ENCODE measurements at places on chromosomes 4 and X. TPM values are rescaled to one million over a fixed set of nuclear protein-coding genes. Genes with fewer than 3 reads are reported as not detected.
A peak's percentile ranks its signal among the peaks of the same experiment; 100 is the strongest.

MAGEB2 gene
- not detected for total RNA-seq

NKX3-2 gene
- total RNA-seq, result under 0.01 TPM

TLR3 gene
- 0.97 TPM for total RNA-seq

SMIM10 gene
- total RNA-seq, result 6.8 TPM

GRCh38 chr4:140427106-140427918, at the start of gene CLGN:
Gene CLGN, minus strand, starts transcription at chr4:140427648. Its CDS starts 14,570 bp downstream, at chr4:140413078.
- peak; percentile 61 for DNase-seq

DNA sequence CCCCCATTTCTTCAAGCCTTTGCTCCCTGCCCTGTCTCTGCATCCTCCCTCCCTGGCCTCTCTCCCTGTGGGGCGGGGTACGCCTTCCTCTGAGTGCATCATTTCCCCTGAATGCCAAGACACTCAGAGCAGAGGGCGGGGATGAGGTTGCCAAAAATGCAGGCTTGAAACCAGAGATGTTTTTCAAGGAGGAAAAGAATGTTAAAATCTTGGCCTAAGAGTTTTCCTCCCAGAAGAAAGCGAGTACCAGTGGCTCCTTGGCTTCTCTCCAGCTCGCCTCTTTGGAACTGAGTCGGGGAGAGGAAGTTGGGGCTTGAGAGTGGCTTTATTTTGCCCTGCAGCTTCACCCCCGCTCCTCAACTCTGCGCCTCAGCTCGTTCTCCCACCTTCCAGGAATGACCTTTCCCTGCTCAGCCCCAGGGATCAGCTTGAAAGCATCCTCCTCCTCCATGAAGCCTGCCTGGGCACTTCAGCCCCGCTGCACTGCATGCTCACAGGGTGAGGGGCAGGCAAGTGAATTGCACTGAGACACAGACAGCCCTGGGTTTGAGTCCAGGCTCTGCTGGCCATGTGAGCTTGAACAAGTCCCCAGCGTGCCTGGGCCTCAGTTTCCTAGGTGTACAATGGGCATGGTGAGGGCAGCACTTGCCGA, 57.5 kb upstream of the SORCS2 start:
- peak; percentile 37 for DNase-seq

IBSP gene
- total RNA-seq, result not detected

DNA sequence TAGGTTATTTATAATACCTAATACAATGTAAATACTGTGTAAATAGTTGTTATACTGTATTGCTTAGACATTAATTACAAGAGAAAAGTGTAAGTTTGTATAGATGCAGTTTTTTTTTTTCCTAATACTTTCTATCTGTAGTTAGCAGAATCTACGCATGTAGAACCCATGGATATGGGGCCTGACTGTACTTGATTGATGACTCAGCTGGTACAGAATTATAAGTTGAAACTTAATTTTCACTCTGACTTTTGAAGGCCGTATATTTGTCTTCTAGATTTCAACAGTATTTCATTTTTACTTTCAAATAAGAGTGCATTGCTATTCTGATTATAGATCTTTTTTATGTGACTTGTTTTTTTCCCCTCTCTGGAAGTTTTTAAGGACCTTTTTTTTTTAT, 30.8 kb upstream of the NDUFC1 start:
- no peak for DNase-seq

NEXMIF gene
- not detected for total RNA-seq

- DNase-seq, result no peak
Measured at GRCh38 chr4:13982010-13982409, 354.5 kb upstream of the BOD1L1 start.

LUZP4 gene
- total RNA-seq, result not detected

CENPVL1 gene
- not detected for total RNA-seq

DNA sequence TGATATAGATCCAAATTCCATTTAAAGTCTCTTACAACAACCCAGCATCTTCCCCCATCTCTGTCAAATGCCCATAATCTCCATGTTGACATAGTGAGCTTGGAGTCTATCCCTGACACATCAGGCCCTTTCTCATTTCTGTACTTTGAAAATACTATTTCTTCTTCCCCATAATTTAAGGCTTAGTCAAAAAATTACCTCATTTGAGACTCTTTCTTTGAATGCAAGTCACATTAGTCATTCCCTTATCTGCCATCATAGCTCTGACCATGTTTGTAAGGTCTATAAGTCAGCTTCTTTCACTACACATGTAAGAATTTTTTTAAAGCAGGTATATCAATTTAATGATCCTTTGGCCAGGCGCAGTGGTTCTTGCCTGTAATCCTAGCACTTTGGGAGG, 99.9 kb downstream of the DDX60 start:
- peak; percentile 50 for DNase-seq

AREG gene
- total RNA-seq, result not detected

GRCh38 chrX:37545066-37545465, 26.4 kb upstream of the LANCL3 start:
- no peak for DNase-seq

- DNase-seq, result no peak
Measured at GRCh38 chrX:138986235-138986634, 274.7 kb upstream of the FGF13 start.

DNA sequence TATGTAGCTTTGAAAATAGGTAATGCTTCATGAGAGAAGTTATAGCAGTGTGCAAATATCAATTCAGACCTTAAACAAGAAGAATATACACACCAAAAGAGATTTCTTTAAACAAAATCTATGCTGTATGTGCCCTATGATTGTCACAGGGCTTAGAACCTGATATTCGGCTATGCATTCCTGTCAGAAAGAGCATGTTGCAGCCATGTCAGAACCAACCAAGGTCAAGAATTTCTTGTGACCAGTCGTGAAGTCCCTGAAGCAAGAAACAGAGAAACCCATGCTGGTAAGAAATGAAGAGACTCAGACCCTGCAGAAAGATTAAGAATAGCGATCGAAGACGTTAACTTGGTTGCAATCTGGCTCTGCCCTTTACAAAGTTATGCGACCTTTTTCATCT, 210.3 kb upstream of the SPIN4 start:
- DNase-seq, result no peak

DNA sequence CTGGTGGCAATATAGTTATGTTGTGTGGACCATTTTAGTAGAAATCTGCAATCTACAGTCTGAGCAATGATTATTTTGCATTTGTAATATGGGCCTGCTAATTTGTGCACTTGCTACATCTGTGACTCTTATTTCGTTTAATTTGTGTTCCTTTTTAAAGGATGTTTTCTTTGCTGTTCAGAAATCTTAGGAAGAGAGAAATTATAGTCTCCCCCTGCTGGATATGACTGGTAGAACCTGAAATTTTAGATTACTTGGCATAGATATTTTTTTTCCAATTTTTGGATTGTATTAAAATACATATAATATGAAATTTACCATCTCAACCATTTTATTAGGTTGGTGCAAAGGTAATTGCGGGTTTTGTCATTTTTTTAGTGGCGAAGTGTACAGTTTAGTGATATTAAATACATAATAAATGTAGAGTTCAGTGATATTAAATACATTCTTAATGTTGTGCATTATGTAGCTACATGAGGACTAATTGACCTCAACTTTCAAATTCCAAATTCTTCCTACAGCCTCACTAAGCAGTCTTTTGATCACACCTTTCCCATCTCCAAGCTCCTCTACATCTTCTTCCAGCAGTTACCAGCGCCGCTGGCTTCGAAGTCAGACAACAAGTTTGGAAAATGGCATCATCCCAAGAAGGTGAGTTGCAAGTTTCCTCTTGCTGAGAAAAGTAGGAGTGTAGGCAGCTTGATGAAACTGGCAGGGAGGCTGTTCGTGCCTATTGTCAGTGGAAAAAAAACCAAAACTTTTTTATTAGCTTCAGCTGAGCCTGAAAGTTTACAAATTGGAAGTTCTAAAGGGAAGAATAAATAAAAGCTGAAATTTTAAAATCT, 82.2 kb downstream of the FNIP2 start:
- peak; percentile 57 for DNase-seq

DNA sequence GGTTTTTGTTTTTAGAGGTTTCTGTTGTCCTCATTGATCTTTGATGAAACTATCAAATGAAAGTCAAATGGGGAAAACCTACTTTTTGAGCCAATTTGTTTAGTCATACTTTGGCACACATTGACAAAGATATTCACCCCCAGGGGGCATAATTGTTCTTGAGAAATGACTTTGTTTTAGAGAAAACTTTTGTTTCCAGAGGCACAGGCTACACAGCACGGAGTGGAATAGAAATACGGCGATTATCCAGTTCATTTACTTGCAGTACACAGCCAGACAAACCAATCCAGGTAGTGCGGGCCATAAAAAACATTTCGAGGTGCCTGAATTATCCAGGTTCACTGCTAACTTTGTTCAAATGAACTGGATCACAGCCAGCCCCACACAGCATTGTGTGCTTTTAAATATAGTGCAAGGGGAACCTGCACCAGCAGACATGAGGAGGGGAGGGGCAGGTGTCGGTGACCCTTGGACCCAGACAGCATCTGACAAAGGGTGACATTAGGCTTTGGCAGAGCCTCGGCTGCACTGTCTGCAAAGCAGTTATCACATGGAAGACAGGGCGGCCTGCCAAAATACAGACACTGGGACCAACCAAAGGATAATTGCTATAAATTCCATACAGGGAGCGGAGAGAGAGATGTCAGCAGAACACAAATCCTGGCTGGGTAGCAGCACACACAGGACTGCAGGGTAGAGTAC, 179.6 kb upstream of the NOCT start:
- peak; percentile 18 for DNase-seq

SEC24B gene
- 19.9 TPM for total RNA-seq

- DNase-seq, result no peak
Measured at GRCh38 chrX:45134315-45134731, 66.4 kb downstream of the DIPK2B start.

CXorf49 gene
- not detected for total RNA-seq

CXCL10 gene
- under 0.01 TPM for total RNA-seq

DNA sequence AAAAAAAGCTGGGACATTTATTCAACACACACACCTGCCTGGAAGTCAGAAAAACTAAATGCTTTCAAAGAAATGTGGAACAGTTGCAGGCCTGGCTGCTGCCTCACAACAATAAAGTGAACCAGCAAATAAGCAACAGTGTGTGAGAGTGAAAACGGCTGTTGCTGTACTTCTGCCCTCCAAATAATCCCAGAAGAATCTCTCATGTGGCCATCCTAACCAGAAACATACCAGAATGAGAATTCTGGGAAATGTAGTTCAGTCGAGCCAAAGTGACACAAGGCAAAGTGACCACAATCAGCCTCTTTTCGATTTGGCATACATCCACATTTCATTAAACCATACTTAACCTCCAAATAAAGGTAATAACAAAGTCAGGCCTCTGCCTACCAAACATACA, 204.5 kb downstream of the SLC7A11 start:
- peak; percentile 89 for DNase-seq

CXCL1 gene
- 17.4 TPM for total RNA-seq

GRCh38 chr4:169120624-169121023, 110.6 kb upstream of the CBR4 start:
- DNase-seq, result no peak

DCUN1D4 gene
- total RNA-seq, result 36.4 TPM

DNA sequence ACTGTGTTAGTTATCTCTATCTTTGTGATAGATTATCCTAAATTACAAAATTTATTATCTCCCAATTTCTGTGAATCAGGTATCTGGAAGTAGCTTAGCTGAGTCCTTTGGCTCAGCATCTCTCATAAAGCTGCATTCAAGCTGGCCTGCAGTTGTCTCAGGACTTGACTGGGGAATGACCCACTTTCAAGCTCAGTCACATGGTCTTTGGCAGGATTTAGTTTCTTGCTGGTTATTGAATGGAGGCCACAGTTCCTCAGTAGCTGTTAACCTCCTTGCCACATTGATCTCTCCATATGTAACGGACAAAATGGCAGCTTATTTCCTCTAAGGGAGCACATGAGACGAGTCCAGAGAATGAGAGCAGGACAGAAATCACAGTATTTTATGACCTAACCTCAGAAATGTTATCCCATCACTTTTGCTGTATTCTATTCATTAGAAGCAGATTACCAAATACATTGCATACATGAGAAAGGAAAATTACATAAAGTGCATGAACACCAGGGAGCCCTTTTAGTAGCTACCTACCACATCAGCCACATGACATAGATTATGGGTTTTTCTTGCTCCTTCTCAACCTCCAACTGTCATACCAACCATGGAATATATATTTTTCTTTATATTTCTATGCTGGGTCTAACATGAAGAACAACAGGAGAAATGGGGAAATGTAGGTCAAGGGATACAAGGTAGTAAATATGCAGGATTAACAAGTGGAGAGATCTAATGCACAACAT, 730.1 kb downstream of the CCSER1 start:
- no peak for DNase-seq

KIAA0232 gene
- total RNA-seq, result 29.8 TPM

GRCh38 chrX:110418316-110419235, 59.9 kb downstream of the RTL9 start:
- peak; percentile 85 for DNase-seq

GRCh38 chrX:146278381-146278780, 460.8 kb downstream of the SLITRK2 start:
- no peak for DNase-seq

SLC16A2 gene
- 10.6 TPM for total RNA-seq

GRIA3 gene
- 8.1 TPM for total RNA-seq

PDE6B gene
- under 0.01 TPM for total RNA-seq

GRCh38 chr4:76250962-76251361, 559 bp upstream of the FAM47E start:
- DNase-seq, result no peak

LINC00632 gene
- total RNA-seq, result 5.2 TPM

DNA sequence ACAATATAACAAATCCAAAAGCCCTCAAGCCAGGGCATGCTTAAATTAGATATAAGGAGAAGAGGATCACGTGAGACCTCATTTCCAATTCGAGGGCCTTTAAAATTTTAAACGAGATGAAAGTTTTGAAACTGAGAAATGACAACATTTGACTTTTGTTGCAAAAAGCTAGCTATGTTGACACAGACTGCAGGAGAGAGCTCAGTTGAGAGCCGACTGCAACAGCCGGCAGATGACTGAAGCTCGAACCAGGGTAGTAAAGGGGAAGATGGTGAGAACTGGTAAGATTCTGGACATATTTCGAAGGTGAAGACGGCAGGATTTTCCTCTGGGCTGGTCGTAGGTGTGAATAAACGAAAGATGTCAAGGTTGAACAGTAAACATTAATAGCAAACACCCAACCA, 773 bp downstream of the PRMT9 start:
- peak; percentile 60 for DNase-seq

GRCh38 chrX:41580423-41581064, 108.2 kb upstream of the GPR34 start:
- peak; percentile 63 for DNase-seq

PAGE1 gene
- total RNA-seq, result not detected

GRCh38 chr4:37659696-37660095, 26.5 kb downstream of the RELL1 start:
- DNase-seq, result no peak

SHROOM4 gene
- total RNA-seq, result 0.43 TPM

DNA sequence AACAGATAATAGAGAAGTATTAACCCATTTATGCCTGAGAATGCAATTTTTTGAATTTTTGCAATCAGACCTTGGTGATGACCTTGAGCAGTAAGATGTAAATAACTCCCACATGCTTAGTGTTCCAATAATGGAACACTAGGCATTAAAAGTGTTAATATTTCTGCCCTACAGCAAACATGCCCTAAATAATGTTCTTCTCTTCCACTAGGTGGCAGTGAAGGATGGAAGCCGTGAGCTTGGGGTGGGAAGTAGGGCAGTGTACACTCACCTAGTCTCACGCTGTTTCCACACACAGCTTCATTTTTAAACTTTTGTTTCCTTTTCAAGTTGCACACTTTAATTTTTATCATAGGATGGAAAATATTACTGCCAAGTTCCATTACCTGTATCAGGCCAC, 613.1 kb upstream of the HS3ST1 start:
- DNase-seq, result no peak

GRCh38 chrX:12967711-12968465, 7.0 kb upstream of the TMSB4X start:
- DNase-seq, result no peak

Data from fibroblast of villous mesenchyme (primary cell).